ENCODE measurements at places on chromosomes 2 and 18. TPM values are rescaled to one million over a fixed set of nuclear protein-coding genes. Genes with fewer than 3 reads are reported as not detected.

ATOH8 gene
- total RNA-seq: not detected

DQX1 gene
- 0.91 TPM for total RNA-seq

NEU2 gene
- total RNA-seq: not detected

MAP3K19 gene
- not detected for total RNA-seq

ABCB6 gene
- total RNA-seq: 25.6 TPM

RAX gene
- not detected for total RNA-seq

KCNF1 gene
- not detected for total RNA-seq

HOXD12 gene
- total RNA-seq: not detected

NEUROD1 gene
- total RNA-seq: not detected

HTR2B gene
- total RNA-seq: not detected

GPR45 gene
- not detected for total RNA-seq

GALNT14 gene
- total RNA-seq: 1.1 TPM

SNTG2 gene
- total RNA-seq: 0.52 TPM

TUBB8B gene
- total RNA-seq: not detected

POTEJ gene
- not detected for total RNA-seq

PIAS2 gene
- total RNA-seq: 27.0 TPM

DYNC2LI1 gene
- total RNA-seq: 13.1 TPM

COL3A1 gene
- total RNA-seq: not detected

GTF2A1L gene
- total RNA-seq: not detected

DNAH7 gene
- 0.08 TPM for total RNA-seq

TLX2 gene
- 0.25 TPM for total RNA-seq

SPTBN1 gene
- total RNA-seq: 42.5 TPM

GPC1 gene
- 1.7 TPM for total RNA-seq

RTP5 gene
- total RNA-seq: 0.11 TPM

ASNSD1 gene
- total RNA-seq: 54.4 TPM

WDFY1 gene
- 20.2 TPM for total RNA-seq

TPO gene
- not detected for total RNA-seq

MYO5B gene
- total RNA-seq: not detected
